ENCODE measurements at places on chromosomes 16 and 17. TPM values are rescaled to one million over a fixed set of nuclear protein-coding genes. Genes with fewer than 3 reads are reported as not detected.
A peak's percentile ranks its signal among the peaks of the same experiment; 100 is the strongest.

GRCh38 chr16:54633943-54634362 lies 296.7 kb upstream of the IRX5 start:
- H3K27me3 ChIP-seq, result no peaks in the 10 kb centered on the region
- H3K4me3 ChIP-seq, result no peak overlapping the region
- DNase-seq, result no peak

Gene SMPD3
- not detected for total RNA-seq

- DNase-seq, result no peak
- no peaks in the 10 kb centered on the region for H3K36me3 ChIP-seq
- peaks cover 1% of the 10 kb centered on the region for H3K4me1 ChIP-seq
- H3K27ac ChIP-seq, result no peak overlapping the region
- H3K4me3 ChIP-seq, result no peak overlapping the region
Observed at GRCh38 chr17:2020721-2021120, 4.4 kb downstream of the RTN4RL1 start.

DNA sequence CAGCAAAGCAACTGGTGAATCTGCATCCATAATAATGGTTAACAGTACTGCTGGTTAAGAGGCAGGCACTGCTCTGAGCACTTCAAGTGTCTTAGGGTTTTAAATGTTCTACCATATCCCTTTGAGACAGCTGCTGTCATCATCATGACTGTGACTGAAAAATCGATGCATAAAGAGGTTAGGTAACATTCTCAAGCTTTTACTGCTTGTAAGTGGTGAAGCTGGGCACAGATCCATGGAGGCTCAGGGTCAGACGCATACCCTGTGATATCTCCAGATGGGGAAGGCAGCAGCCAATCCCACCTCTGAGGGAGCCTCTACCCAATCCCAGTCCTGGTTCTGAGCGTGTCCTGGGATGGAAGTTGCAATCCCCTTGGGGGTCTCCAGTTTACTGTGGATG lies 57.6 kb upstream of the SOX9 start:
- H3K4me1 ChIP-seq, result no peaks in the 10 kb centered on the region
- H3K27ac ChIP-seq, result no peak overlapping the region
- no peak for DNase-seq
- H3K27me3 ChIP-seq, result peaks cover 2% of the 10 kb centered on the region

Gene NHERF1
- 3.8 TPM for total RNA-seq

- peaks cover 10% of the 10 kb centered on the region for H3K27me3 ChIP-seq
- H3K4me1 ChIP-seq, result peaks cover 2% of the 10 kb centered on the region
- DNase-seq, result no peak
- H3K36me3 ChIP-seq, result no peaks in the 10 kb centered on the region
Observed at GRCh38 chr16:1124795-1125194, 28.1 kb upstream of the CACNA1H start.

Gene NUFIP2
- 38.9 TPM for total RNA-seq

DNA sequence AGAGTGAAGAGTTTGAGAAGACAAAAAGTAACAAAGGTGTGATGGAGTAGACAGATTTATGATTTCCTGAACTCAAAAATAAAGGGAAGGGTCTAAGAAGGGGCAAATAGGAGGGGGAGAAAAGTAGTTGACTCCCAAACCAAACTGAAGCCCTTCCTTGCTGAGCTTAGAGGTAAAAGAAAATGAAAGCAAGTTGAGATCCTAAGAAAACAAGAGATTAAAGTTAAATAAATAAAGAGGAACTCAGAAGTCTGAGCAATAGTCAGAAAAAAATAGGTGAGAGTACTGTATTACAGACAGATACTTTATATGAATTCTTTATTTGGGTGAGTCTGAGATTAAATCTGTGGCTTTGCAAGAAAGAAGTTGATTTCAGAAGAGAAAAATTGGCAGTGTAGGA lies 3.3 kb upstream of the PSMD12 start:
- H3K27ac ChIP-seq, result no peak overlapping the region
- no peak overlapping the region for H3K4me3 ChIP-seq
- DNase-seq, result peak; percentile 19
- no peaks in the 10 kb centered on the region for H3K27me3 ChIP-seq
- H3K36me3 ChIP-seq, result no peaks in the 10 kb centered on the region

GRCh38 chr16:53753431-53753830 lies 49.5 kb downstream of the FTO start:
- H3K4me3 ChIP-seq, result no peak overlapping the region
- H3K27ac ChIP-seq, result no peak overlapping the region
- H3K36me3 ChIP-seq, result no peaks in the 10 kb centered on the region
- no peaks in the 10 kb centered on the region for H3K27me3 ChIP-seq

Gene MAF
- under 0.01 TPM for total RNA-seq

GRCh38 chr17:78652913-78653312 lies 75.7 kb upstream of the DNAH17 start:
- no peak for DNase-seq
- no peaks in the 10 kb centered on the region for H3K36me3 ChIP-seq
- no peak overlapping the region for H3K27ac ChIP-seq
- H3K27me3 ChIP-seq, result peaks cover 14% of the 10 kb centered on the region

Gene SPATA32
- under 0.01 TPM for total RNA-seq

GRCh38 chr17:6682339-6682738 lies 30.8 kb downstream of the C17orf100 start:
- H3K36me3 ChIP-seq, result no peaks in the 10 kb centered on the region
- peaks cover 15% of the 10 kb centered on the region for H3K27me3 ChIP-seq
- H3K4me1 ChIP-seq, result no peaks in the 10 kb centered on the region
- no peak overlapping the region for H3K4me3 ChIP-seq

GRCh38 chr17:5123343-5124124 lies 7.7 kb downstream of the USP6 start:
- no peak for DNase-seq
- peaks cover 33% of the 10 kb centered on the region for H3K27me3 ChIP-seq
- H3K4me3 ChIP-seq, result no peak overlapping the region
- H3K4me1 ChIP-seq, result no peaks in the 10 kb centered on the region
- H3K36me3 ChIP-seq, result no peaks in the 10 kb centered on the region

DNA sequence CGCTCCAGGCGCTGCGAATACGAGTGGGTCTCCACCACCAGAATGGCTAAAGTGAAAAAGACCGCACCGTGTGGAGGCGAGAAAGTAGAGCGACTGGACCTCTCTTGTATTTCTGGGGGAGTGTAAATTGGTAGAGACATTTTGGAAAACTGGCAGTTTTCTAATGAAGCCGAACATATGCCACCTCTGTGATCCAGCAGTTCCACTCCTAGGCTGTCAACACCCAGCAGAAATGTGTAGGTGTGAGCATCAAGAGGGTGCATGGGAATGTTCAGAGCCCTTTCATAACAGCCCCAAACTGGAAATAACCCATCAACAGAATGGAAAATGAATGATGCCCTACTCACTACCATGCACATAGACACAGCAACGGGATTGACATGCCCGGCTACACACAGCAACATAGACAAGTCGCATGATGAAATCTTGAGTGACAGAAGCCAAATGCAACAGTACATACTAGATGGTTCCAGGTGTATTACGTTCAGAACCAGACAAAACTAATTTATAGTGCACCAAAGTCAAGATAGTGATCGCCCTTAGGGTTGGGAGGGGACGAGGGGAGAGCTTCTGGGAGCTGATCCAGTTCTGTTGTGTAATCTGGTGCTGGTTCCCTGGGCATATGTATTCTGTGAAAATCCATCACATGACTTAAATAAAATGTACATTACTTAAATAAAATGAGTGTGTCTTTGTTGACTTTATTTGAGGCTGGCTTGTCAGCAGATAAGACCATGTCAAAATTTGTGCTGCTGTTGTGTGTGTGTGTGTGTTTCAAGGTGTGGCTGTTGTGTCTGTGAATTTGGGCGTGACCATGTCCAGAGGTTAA lies 877 bp upstream of the BCL7C start:
- H3K27ac ChIP-seq, result peak overlapping the region; percentile 99
- H3K27me3 ChIP-seq, result no peaks in the 10 kb centered on the region

DNA sequence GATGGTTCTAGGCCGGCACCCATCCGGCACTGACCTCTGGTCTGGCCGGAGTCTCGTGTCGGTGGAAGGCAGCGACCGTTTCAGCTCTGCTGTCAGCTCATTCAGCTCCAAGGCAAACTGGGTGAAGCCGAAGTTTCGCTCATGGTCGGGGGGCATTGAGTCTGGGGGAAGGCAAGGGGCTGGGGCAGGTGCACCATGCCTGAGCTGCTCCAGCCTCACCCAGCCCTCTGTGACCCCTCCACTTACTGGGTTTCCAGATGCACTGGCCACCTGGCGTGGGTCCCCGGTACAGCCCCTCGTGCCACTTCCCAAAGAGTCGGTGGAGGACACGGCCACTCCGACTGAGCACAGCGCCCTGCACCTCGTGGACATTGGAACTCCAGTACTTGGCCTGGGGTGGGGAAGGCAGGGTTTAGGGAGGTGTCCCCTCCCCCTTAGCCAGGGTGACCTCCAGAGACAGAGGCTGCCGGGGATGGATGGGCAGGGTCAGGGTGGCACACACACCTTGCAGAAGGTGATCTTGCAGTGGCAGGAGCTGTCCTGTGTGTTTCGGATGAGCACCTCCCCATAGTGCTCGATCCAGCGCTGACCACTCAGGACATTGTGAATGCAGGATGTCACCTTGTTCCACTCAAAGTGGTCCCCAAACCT lies 12.6 kb downstream of the OSBPL7 start:
- no peak overlapping the region for H3K4me3 ChIP-seq
- H3K27ac ChIP-seq, result no peak overlapping the region
- no peak for DNase-seq
- H3K36me3 ChIP-seq, result peaks cover 44% of the 10 kb centered on the region
- peaks cover 8% of the 10 kb centered on the region for H3K27me3 ChIP-seq

- no peak overlapping the region for H3K27ac ChIP-seq
- H3K4me3 ChIP-seq, result no peak overlapping the region
- no peaks in the 10 kb centered on the region for H3K36me3 ChIP-seq
- no peaks in the 10 kb centered on the region for H3K4me1 ChIP-seq
- DNase-seq, result no peak
Observed at GRCh38 chr17:20053361-20053964, 44.3 kb downstream of the SPECC1 start.

Gene CYB5D1
- 11.1 TPM for total RNA-seq

Gene HASPIN
- total RNA-seq, result 3.9 TPM

DNA sequence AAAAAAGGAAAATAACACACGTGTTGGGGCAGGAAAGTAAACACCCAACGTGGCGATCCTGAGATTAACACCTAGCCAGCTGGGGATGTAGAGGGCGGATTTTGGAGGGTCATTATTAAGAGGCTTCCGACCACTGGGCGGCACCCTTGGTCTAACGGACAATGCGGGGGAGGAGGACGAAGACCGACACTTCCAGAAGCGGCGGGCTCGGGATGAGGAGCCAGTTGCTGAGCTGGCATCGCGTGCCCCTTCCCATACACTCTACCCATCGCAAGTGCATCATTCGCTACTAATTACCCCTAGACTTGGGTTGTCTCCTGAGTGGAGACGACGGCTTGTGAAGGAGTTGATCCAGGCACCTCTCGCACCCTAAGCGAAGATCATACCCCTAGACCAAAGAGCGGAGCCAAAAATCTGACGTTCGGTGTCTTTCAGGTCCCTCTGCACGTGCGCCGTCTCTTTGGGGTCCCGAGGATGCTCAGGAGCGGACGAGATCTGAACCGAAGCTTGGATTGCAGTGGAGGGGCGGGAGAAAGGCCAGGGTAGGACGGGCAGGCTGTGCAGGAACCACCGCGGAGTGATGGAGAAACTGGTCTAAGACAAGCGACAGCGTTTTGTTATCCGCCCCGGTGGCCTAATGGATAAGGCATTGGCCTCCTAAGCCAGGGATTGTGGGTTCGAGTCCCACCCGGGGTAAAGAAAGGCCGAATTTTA lies 17.6 kb downstream of the ZNF213 start:
- peak; percentile 90 for DNase-seq
- H3K36me3 ChIP-seq, result no peaks in the 10 kb centered on the region
- H3K27me3 ChIP-seq, result no peaks in the 10 kb centered on the region
- no peak overlapping the region for H3K27ac ChIP-seq

- DNase-seq, result peak; percentile 11
- H3K4me3 ChIP-seq, result no peak overlapping the region
- H3K4me1 ChIP-seq, result no peaks in the 10 kb centered on the region
- H3K36me3 ChIP-seq, result no peaks in the 10 kb centered on the region
- no peak overlapping the region for H3K27ac ChIP-seq
Observed at GRCh38 chr17:13036751-13037150, 18.9 kb upstream of the ELAC2 start.

Gene ZPBP2
- total RNA-seq, result not detected

Gene CCDC137
- total RNA-seq, result 9.2 TPM

Gene SLC35G6
- not detected for total RNA-seq

All from IMR-90 (cell line).